ENCODE measurements at places on chromosomes 3 and 15.

DNA sequence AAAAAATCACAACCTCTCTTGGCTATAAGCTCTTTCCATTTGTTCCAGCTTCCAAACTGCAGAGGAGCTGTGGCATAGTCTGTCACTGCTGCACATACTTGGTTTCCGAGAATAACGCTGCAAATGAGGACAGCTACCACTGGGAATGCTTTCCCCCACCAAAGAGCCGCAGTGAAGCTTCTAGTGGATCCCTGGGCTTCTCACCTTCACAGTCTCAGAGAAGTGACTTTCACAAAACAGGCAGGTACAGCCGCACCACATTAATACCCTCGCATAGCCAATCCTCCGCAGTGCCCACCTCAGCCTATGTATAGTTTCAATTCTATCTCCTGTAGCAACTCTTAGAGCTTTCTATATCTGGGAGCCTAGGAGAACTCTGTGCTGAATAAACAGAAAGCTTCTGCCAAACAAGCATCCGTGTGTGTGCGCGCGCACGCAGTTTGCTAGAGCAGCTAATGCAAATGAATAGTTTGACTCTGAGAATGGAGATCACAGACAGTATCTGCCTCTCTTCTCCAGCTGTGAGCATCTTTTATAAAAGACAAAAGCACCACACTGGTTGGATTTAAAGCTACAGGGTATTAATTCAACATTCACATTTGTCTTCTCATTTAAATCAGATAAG is 81.9 kb upstream of the PLXND1 start:
- no peak for DNase-seq

- DNase-seq, result peak; percentile 64
Observed at GRCh38 chr3:146065573-146066006, 95.4 kb downstream of the PLOD2 start.

DNA sequence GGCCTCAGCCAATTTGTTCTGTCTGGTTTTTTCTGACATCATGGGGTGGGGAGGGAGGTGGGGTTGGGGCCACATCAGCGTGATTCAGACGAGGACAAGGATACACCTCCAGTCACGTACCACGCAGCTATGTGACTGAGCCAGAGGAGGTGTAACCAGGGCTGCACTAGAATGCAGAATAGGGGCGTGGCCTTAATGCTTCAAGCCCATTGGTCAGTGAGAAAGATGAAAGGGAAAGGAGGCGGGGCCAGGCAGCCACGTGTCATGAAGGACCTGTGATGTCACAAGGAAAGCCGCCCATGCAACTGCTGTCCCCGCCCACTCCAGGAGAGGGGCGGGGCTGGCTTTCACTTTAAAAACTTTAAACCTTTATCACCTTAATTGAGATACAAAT is at the start of gene GOLGA6L2:
Gene GOLGA6L2, minus strand, starts transcription at position 137 of the 394 bp plus-strand sequence. Its CDS starts 62 bp downstream, at position 75.
- no peak for DNase-seq

- DNase-seq, result no peak
Observed at GRCh38 chr15:39852250-39852649, 67.8 kb downstream of the GPR176 start.

- no peak for DNase-seq
Observed at GRCh38 chr3:175411405-175411804, 552.3 kb downstream of the NAALADL2 start.

- DNase-seq, result no peak
Observed at GRCh38 chr3:194654443-194654842, 17.5 kb downstream of the LSG1 start.

GRCh38 chr3:98791341-98792325 is 28.5 kb downstream of the ST3GAL6 start:
- no peak for DNase-seq

GRCh38 chr3:8875836-8876235 is 87.4 kb downstream of the RAD18 start:
- DNase-seq, result no peak

DNA sequence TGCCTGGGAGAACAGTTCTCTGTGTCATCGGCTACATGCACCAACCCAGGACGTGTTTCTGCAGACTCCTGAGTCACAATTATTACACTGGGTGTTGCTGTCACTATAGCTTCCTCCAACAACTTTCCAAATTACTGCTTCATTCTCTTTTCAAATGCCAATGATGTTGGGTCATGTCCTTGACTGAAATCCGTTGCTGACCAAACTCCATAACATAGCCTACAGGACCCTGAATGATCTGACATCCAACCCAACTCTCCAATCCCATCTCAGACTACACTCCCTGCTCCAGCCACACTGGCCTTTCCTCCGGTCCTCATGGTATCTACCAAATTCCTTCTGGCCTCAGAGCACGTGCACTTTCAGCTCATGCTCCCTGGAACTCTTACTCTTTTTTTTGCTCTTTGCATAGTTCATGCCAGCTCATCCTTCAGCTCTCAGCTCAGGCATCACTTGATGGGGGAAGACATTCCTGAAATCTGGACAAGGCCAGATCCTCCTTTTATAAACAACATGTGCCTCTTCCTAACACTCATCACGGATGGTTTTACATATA is 108.8 kb upstream of the PTPRG start:
- no peak for DNase-seq

DNA sequence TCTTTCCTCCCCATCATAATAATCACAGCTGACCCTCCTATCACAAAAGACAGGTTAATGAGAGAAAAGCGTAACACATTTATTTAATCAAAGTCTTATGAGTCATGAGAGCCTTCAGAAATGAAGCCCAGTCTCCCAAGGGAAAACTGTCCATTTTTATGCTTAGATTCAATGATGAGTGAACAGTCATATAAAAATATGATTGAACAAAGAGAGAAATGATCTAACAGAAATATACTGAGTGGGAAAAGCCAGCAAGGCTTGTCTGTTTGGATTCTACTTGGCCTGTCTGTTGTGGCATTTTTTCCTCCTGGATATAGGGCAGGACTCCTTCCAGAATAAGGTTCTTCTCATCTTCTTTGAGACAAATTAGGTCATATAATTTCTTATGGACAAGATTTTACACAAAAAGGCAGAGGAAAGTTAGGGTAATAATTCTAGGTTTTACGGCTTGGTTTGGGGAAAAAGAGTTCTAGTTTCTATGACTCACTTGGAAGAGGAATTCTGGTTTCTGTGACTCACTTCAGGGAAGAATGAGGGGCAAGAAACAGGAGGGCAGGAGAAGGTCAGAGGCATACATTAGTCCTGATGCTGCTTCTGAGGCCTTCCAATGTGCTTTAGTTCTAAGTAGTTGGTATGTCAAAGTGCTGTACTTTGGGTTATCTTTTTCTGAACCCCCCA is 534.2 kb downstream of the ZIC1 start:
- DNase-seq, result no peak

GRCh38 chr15:25780479-25781255 is 82.5 kb downstream of the ATP10A start:
- no peak for DNase-seq

GRCh38 chr3:39485547-39485946 is 18.1 kb downstream of the MOBP start:
- no peak for DNase-seq

- peak; percentile 69 for DNase-seq
Observed at GRCh38 chr3:185420762-185421161, 57.8 kb downstream of the MAP3K13 start.

DNA sequence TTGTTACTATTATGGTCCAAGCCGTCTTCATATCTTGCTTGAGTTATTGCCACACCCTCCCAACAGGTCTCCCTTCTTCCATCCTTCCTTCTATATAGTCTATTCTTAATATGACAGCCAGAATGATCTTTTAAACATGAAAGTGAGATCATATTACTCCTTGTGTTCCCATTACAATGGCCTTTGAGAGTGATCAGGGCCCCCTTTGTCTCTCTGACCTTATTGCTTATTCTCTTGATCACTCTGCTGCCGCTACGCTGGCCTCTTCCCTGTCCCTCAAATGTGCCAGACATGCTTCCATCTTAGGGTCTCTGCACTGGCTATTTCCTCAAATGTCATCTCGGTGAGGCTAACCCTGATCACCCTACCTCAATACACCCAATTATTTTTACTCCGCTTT is 38.1 kb downstream of the UBE2E2 start:
- DNase-seq, result no peak

DNA sequence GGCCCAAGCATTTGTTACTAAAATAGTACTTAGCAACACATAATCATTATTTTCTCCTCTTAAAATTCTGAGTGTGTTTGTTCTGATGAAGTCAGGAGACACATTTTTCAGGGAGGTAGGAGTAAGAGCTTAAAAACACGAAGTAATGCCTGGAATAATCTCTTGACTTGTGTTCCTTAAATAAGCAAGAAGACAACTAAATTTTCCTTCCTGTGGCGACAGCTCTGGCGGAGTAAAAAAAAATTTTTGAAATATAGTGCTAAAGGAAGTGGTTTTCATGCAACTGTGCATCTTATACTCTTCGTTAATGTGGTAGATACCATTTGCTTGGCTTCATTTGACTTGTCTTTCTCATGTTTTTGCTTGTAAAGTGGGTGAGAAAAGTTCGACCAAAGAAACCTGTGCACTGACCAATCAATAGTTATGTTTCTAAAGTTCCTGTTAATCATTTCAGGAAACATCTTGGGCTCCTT is 11.1 kb upstream of the MBNL1 start:
- DNase-seq, result no peak

DNA sequence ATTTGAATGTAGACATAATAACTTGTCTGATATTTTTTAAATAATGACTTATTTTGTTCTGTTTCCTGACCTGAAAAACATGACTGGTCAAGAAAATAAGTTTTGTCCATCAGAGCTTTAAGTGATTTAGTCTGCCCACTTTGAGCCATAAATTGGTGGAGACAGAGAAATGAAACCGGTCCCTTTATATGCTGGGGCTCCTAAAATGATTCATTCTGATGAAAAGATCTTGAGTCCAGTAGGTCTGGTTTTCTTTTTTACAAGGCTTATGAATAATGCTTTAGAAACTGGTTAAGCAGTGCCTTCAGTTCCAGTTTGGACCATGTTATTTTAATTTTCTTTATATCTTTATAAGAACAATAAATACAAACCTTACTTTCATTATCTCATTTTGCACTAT is 293.2 kb downstream of the DIPK2A start:
- no peak for DNase-seq

DNA sequence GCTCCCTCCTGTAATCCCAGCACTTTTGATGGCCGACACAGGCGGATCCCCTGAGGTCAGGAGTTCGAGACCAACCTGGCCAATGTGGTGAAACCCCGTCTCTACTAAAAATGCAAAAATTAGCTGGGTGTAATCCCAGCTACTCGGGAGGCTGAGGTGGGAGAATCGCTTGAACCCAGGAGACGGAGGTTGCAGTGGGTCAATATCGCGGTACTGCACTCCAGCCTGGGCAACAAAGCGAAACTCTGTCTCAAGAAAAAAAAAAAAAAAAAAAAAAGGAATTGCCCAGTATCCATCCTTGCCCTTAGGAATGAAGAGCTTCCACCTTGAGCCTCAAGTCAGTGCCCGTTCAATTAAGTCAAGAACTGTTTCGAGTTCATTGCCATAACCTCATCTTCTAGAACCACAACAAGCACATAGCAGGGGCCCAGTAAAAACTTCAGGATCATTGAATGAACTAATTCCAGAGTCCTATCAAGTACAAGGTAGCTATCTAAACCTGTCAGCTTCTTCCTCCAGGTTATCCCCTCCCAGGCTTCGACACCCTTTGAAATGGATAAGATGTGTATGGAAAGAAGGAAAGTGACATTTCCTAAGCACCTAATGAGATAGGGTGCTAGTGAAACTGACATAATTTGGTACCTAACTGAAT is 826 bp downstream of the DBR1 start:
- DNase-seq, result no peak

DNA sequence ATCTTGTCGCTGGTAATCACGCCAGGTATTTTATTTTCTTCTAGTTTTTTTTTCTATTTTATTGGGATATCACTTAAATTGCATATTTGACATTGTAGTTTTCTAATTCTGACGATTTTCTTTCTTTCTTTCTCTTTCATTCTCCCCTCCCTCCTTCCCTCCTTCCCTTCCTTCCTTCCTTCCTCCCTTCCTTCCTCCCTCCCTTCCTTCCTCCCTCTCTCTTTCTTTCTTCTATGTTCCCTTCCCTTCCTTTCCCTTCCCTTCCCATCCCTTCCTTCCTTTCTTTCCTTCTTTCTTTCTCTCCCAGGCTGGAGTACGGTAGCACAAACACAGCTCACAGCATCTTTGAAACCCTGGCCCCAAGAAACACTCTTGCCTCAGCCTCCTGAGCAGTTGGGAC is 100.6 kb upstream of the BCL6 start:
- no peak for DNase-seq
